Upper lobe of left lung (tissue), 6 donors: ENCODE measurements at places on chromosomes 11 and 22. TPM values are rescaled to one million over a fixed set of nuclear protein-coding genes. Genes with fewer than 3 reads are reported as not detected.
A peak's percentile ranks its signal among the peaks of the same experiment; 100 is the strongest.

GRCh38 chr11:124322356-124322755 is 2.4 kb upstream of the OR8D2 start:
- no peak for DNase-seq

DNA sequence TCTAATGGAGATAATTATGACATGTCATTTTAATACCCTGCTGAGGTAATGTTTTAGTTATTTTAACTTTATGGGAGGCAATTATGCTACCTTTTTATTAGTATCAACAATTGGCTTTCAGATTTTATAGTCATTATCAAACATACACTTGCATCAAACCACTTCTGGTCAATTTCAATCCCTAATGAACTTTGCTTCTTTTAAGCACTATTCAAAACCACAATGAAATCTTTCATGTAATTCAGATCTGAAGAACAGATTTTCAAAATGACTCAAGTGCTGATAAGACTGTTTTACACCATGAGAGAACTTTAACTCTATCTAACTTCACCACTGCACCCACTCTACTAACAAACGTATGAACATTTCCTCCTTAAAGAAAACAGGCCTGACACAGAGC is 25.9 kb upstream of the CCDC34 start:
- no peak for DNase-seq

GRCh38 chr11:45212566-45213315 is 66.3 kb downstream of the PRDM11 start:
- DNase-seq = peak; percentile 76

The PANX2 gene
- total RNA-seq = 1.9 TPM

DNA sequence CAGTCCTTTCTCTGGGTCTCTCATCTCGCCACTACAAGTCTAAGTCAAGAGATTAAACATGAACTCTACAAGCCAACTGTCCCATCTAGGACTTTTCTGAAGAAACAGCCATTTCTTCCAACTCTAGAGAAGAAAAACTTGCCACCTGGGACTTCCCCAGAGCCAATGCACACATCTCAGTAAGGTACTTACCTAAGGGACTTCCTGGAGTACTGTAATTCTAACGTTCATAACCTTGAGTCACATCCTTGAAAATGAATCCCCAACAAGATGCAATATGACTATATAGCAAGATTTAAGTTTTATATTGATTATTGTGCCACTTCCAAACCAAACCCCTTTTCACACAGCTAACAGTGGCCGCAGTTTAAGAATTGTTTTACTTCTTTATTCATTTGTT is 11.9 kb upstream of the ISX start:
- DNase-seq = no peak

DNA sequence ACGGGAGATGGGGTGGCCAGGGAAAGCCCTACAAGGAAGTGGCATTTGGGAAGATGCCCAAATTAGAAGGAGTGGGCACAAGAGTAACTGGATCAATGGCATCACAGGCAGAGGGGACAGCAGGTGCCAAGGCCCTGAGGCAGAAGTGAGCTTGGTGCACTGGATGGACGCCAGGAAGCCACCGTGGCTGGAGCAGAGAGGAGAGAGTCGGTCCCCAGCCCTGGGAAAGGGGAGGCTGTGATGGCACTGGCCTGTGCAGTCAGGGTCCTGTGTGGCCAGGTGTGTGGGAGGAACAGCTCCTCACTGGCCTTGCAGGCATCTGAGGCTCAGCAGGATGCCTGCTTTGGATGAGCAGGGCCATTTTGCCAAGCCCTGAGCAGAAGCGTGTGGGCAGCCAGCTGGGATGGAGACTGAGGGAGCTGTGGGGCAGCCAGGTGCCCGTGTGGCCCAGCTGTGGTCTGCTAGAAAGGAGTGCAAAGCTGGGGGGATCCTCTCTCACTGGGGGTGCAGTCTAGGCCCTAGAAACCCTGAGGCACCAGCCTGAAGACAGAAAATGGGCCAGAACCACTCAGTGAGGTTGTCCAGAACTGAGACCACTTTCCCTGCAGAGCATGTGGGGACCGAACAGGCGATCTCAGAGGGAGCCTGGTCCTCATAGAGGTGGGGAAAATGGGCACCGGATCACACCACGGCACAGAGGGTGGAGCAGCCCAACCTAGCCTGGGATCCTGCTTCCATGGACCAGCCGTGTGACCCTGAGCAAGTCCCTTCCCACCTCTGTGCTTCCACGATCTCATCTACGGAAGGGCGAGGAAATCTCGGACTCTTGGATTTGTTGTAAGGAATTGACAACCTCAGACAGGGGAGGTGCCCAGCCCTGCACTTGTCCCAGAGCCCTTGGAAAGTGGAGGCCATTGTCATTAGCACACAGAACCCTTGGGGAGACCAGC is 78.6 kb upstream of the RTL6 start:
- peak; percentile 30 for DNase-seq

DNA sequence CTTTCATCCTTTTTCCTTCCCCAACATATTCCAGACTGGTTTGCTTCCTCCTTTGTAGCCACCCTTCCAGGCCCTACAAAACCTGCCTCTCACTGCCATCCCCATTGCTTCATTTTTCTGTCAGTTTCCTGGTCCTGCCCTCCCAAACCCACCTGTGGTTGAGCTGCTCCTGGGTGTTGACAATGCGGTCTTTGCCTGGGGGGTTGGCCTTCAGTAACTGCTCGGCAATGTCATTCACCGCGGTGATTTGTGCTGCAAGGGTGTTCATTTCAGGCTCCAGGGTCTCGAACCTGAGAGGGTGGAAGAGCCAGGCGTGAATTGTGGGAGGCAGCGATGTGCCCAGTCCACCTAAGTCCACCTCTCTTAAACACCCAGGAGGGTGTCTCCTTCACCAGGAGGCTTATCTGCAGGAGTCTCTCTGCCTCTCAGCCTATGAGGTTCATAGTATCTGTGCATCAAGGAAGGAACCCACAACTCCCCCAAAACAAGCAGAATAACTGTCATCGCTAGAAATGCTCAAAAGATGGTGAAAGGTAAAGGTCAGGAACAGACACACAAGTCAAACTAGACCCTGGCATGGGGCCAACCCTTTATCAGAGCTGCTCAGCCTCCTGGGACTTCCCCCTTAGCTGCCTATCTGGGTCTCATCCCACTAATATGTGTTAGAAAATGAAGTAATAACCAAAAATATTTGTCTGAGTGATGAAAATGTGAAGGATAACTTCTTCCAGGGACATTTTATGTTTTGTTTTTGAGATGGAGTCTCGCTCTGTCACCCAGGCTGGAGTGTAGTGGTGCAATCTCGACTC is 23.9 kb upstream of the RBM4B start:
- DNase-seq = no peak

DNA sequence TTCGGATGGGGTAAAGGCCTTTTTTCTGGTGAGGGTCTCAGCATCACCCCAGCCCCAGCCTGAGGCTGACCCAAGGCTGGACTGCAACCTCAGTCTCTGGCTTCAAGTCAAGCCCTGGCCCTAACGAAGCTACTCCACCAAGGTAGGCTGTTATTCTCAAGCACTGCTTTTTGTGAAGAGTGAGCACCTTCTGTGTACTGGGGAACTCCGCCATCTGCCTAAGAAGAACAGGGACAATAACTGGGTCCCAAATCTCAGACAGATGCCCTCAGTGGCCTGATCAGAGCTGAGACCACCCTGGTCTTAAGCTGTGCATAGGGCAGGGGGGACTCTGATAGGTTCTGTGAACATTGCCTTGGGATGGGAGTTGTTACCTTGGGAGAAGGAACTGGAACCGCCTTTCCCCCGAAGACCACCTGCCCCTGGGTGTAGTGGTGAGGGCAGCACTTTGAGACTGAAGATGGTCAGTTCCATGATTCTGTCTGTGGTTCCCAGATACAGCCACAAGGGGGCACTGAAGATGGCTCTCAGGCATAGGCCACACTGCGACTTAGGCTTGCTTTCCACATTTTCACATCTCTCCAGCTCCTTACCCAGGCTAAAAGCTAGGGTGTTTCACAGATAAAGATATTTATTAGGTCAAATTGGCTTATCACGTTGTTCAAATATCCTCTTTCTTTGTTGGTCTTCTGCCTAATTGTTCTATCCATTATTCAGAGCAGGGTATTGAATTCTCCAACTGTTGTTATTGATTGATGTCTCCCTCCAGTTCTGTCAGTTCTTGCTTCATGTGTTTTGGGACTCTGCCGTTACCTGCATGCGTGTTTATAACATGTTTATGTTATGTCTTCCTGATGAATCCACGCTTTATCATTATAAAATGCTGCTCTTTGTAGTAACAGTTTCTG is 11.8 kb upstream of the UVRAG start:
- peak; percentile 75 for DNase-seq

- DNase-seq = no peak
These were observed 15.6 kb downstream of the ARAP1 start for GRCh38 chr11:72736452-72737069.

The SYCE3 gene
- not detected for total RNA-seq

DNA sequence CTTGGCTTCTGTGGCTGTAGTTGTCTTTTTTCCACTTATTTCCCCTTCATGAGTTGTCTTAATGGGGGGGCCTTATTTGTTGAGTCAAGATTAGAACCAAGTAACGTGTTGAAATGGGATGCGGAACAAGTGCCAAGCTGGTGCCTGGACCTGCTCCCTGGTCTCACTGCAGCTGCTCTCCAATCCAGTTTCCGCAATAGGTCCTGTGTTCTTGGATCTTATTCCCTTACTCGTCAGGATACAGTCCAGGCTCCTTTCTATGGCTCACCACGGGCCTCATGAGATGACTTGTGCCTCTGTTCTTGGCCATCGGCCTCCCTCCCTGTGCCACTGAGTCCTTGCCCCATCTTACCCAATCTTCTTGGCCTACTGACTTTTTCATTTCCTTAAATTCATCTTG is 159.6 kb upstream of the CADM1 start:
- DNase-seq = no peak

The INS gene
- total RNA-seq = not detected

GRCh38 chr11:6727971-6728760 is 43.6 kb downstream of the OR2AG2 start:
- DNase-seq = no peak

- DNase-seq = peak; percentile 88
These were observed 13.3 kb upstream of the PPP6R3 start for GRCh38 chr11:68447015-68447801.

DNA sequence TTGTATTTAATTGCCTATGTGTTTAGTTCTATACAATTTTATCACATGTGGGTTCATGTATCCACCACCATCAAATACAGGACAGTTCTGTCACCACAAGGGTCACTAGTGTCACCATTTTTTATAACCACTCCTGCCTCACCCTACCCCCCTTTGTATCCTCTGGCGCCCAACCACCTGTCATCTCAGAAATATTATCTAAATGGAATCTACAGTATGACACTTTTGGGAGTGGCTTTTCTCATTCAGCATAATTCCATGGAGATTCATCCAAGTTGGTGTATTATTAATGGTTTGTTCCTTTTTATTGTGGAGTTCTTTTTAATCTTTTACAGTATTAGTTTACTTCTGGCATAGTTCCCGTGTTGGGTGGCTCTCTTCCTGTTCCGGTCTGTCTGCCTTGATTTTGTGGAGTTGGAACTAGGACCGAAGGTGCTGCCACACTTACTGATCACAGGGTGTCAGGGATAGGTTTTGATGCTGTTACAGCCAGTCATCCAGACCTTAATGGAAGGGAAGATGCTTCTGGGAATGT is 58.5 kb downstream of the TNRC6B start:
- DNase-seq = no peak

The PKP3 gene
- total RNA-seq = 66.3 TPM

The XPNPEP3 gene
- total RNA-seq = 15.4 TPM

DNA sequence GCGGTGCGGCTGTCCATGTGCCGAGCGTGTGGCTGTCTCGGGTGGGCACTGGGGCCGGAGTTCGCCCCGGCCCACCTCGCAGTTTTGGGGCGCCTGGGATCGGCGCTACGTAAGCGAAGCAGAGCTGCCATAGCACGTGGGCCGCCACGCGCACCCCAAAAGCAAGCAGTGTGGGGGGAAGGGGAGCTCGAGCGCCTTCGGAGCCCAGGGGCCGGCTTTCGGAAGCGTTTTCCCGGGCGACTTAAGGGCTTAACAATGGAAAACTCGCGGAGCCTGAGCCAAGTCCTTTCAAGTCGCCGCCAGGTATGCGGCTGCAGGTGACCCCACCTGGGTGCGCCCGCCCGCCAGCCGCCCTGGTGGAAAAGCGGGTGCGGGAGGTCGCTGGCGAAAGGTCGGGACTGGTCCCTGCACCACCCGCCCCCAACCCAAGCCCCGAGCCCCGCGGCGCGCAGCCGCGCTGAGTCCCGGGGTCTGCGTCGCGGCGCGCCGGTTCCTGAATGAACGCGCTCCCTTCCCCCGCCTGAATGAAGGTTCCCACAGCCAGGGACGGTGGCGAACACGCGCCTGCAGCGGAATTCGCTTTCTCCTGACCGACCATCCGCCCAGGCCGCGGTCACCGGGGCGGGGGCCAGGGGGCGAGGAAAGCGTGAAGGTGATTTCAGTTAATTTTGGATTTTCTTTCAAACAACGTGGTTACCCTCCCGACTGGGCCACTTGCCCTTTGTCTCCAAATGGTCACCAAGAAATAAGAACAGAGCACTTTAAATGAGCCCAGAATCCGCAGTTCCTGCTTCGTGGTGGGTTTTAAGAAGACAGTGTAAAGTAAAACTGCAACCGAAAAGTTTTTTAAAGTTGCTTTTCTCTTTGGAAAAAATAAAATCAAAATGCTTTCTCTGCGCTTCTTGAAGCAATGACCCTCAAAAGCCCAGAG is 2.8 kb upstream of the CCND1 start:
- no peak for DNase-seq

- no peak for DNase-seq
These were observed 267.5 kb downstream of the SBF2 start for GRCh38 chr11:10026514-10026913.

DNA sequence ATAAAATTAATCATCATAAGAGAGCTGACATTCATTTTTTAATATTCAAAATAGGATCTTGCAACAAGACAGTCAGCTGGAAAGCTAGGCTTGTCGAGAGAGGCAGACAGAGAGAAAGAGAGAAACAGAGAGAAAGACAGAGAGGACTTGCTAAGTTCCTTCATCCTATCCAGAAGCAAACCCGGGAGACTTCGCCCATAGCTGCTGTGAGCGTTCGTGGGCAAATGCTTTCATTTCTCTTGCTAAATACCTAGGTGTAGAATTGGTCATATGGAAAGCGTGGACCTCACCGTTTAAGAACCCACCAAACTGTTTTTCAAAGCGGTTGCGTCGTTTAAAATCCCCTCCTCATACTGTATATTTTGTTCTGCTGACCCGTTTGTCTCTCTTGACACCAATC is 25.3 kb upstream of the KRTAP5-6 start:
- no peak for DNase-seq

The OR52E8 gene
- not detected for total RNA-seq

DNA sequence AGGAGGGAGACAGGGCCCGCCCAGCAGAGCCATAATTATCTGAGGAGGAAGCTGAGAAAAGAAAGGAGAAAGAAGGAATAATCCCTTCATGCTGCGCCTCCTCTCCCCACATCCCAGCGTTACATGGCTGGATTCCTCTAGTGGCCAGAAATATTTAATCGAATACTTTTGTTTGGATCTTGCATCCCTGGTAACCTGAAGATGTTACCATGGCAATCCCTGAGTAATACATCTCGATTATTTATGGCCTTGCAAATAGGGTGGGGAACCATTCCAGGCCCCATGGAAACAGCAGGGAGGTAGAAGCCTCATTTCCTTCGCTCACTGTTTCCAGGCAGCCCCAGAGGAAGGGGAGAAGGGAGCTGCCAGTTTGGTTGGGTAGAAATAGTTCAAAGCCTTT is 357.7 kb downstream of the BUD13 start:
- DNase-seq = no peak

GRCh38 chr22:43326331-43327156 is 16.6 kb downstream of the SCUBE1 start:
- DNase-seq = no peak

The TSGA10IP gene
- total RNA-seq = not detected

The CCDC34 gene
- total RNA-seq = 6.4 TPM

GRCh38 chr11:43947815-43948214 is 5.4 kb downstream of the C11orf96 start:
- no peak for DNase-seq

The BACE1-AS gene
- total RNA-seq = 7.3 TPM

- DNase-seq = no peak
These were observed 34.7 kb downstream of the OPCML start for GRCh38 chr11:133497477-133498140.
